Effector CD8-positive, alpha-beta T cell (primary cell): ENCODE measurements at places on chromosomes 5 and 9.

DNA sequence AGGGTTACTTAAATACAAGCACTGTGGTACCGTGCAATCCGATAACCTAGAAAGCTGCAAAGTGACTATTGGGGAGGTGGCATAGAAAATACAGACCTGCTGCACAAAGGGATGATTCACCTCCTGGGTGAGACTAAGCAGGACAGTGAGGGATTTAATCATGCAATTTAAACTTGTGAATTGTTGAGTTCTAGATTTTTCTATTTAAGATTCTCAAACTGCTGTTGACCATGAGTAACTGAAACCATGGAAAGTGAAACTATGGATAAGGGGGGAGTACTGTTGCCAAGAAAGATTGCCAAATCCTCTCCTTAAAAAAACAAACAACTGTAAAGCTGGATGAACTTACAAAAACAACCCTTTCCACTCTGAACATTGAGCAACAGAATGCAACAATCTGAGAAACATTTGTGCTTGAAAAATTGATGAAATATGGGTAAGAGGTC lies 61.5 kb upstream of the NUDT12 start:
- no peak for DNase-seq

DNA sequence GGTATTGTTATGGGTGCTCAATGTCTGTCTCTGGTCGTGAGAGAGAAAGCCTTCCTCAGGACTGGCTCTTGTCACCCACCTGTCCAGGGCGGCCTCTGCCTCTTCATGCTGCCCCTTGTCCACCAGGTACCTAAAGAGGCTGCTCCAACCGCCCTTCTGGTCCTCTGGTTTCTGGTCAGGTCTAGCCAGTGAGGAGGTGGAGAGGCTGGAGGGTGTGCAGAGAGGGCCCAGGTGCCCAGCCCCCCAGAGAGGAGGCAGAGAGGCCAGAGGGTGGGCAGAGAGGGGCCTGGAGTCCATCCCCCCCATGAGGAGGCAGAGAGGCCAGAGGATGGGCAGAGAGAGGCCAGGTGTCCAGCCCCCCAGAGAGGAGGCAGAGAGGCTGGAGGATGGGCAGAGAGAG lies 329.8 kb upstream of the IRX4 start:
- no peak for DNase-seq

DNA sequence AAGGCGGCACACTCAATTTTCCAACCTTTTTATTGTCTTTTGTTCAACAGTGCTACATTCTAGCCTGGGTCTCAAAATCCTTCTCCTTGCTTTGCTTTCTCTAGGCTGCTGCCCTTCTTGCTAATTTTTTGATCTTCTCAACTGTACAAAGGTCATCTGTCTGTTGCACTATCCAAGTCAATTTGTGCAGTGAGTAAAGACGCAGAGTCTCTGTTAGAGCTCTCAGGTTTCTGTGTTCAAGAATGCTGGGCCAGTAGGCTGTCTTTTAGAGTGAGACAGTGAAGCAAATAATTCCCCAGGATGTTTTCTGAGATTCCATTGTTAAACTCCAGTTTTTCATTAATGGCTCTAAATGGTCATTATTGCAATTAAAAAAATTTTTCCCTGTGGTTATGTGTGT lies 255.7 kb upstream of the ACTBL2 start:
- DNase-seq = no peak

DNA sequence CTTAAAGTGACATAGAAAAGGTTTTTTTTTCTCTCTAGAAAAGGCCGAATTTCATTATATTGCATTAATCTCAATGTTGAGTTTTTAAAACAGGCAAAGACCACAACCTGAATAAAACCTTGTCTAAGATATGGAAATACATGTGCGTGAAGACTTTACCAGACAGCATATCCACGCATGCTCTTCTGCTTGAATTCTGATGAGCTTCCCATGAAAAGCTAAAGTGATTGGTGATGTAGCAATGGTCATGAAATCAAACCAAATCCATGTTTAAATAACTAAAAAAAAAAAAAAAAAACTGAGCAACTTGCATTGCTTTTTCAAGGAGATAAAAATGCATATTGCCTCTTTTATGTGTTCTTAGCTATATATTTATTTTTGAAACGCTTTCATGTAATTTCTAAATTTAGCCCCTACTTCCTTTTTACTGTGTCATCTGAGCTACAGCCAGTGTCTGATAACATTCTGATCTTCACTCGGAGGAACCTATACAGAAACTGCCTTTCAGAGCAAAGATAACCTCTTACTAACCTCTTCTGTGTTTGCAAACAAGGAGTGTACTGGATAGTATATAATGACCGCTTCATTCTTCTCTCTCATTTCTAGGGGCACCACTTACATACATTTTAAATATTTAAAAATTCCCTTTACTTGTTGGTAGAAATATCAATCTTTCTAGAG lies 179.1 kb upstream of the GNA14 start:
- DNase-seq = no peak

DNA sequence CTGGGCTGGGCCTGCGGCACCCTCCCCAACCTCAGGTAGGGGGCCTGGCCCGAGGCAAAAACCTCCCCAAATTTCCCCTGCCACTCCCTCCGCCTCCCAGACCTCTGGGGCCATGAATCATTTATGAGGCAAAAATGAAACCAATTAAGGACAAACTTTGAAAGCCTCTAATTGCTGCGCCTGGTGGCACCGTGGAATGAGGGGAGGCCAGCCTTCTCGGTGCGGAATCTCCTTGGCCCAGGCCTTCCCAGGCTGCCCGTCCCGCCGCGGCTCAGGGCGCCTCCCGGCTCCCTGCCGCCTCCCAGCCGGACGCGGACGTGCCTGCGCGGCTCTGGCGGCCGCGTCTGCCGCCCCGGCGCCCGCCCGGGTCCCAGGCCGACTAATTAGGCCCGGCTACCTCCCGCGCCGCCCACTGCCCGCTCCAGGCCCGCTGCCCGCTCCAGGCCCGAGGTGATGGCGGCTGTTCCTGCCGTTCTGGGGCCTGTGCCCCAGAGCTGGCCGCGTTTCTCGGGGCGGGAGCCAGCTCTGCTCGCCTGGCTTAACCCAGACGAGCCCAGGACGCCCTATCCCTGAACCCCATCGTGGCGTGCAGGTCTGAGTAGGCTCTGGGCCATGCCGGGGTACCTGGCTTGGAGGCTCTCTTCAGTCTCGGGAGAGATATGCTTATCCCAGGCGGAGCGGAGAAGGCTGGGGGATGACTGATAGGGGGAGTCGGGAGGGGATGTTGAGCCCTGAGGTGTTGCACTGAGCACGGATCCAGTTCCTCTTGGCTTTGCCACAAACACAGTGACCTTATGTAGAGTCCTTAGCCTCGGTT lies 20.1 kb downstream of the CXXC5 start:
- no peak for DNase-seq

GRCh38 chr9:116032683-116033440 lies 120.7 kb upstream of the PAPPA start:
- DNase-seq = no peak

DNA sequence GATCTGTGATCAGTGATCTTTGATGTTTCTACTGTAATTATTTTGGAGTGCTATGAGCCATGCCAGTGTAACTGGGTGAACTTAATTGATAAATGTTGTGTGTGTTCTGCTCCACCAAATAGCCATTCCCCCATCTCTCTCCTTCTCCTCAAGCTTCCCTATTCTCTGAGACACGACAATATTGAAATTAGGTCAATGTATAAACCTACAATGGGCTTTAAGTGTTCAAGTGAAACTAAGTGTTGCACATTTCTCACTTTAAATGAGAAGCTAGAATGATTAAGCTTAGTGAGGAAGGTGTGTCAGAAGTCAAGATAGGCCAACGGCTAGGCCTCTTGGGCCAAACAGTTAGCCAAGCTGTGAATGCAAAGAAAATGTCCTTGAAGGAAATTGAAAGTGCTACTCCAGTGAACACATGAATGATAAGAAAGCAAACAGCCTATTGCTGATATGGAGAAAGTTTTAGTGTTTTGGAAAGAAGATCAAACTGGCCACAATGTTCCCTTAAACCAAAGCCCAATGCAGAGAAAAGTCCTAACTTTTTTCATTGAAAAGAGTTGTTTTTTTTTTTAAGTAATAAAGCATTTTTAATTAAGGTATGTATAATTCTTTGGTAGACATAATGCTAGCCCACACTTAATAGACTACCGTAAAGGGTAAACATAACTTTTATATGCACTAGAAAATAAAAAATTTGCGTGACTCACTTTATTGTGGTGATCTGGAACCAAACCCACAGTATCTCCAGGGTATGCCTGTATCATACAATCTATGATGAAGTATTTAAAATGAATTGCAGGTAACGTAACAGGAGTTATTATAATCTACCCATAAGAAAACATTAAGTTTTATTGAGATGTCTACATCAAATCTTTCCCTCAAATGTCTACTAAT lies 42.5 kb upstream of the ALDH1A1 start:
- DNase-seq = no peak
